AG04449 (cell line): ENCODE measurements at places on chromosomes 3 and 15.

GRCh38 chr15:65885668-65886218 is 16.5 kb downstream of the RAB11A start:
- no peak for DNase-seq

DNA sequence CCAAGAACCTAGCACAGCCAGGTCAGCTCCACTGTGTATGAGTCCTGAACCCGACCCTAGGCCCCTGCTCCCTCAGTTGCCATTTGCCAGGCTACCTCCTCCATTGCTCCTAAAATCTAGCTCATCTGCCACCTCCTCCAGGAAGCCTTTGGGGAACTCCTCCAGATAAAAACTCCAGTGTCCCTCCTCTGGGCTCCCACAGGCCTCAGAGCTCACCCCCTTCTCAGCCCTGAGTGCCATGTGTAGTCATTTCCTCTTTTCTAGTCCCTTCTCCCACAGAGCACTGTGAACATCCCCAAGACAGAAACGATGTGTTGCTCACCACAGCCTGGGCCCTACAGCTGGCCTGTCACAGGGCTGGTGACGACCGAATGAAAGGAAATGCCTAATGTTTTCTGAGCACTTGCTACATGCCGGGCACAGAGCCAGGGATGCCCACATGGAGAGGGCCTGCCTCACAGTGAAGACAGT is 61.0 kb downstream of the IQSEC1 start:
- no peak for DNase-seq

DNA sequence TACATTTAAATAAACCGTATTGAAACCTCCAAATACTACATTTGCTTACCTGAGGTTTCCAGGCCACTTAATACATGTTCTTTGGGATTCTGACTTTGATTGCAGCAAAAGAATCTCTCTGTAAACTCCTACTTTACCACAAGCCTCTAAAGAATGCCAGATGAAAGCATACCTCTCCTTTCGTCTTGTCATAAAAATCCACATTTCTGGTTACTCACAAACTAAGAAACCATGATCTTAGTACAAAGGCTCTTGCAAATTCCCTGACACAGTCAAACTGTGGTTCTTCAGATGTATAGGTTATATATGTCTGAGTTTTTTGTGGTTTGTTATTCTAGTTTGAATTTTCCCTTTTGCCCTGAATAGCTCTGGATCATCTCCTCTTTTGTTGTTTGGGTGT is 188.4 kb downstream of the RAP2B start:
- DNase-seq = peak; percentile 79

DNA sequence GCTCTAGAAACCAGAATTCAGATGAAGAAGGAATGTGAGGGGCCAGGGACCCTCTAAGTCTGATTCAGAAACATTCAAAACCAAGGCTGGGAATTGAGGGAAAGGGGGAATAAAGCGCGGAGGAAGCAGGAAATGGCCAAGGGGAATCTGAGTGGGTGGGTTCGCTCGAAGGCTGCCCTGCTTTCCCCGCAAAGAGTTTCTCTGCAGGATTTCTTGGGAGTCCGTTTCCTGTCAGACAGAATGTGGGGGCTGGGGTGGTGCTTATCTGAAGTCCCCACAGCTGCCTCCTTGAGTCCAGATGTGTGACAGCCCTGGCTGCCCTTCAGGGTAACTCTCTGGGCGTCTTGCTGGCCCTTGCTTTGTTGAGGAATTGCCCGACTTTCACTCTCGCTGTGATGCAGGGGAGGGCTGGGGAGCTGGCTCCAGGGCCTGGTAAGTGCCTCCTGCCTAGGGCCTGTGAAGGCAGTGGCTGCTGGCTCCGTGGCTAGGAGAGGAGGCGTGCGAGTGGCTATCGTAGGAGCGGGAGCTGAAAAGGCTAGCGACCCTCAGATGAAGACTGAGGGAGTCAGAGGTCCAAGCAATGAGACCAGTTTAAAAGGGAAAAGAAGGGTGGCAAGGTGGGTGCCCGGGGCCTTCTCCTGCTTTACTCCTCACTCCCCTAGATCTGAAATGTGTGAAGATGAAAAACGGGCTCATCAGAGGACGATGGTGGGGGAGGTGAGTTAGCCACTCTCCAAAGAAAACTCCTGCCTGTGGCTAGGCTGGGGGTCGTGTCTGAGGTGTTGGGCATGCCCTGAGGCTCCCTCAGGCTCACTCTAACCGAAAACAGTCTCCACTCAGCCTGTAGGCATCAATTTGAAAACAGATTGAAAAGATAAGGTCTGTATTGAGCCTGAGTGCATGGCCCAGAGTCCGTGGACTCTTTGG is 143.9 kb upstream of the UMPS start:
- DNase-seq = no peak

DNA sequence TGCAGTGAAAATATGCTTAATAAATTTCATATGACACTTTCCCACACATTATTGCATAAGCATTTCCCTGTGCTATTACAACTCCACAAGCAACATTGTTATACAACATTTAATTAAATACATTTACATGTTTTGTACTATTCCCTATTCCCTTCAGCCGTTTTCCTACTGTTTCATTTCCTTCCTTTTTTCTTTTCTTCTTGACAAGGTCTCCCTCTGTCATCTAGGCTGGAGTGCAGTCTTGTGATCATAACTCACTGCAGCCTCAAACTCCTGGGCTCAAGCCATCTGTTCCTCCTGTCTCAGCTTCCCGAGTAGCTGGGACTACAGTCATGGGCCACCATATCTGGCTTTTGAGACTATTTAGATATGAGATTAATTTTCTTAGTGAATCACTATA is 254.7 kb downstream of the NFKBIZ start:
- DNase-seq = no peak

- no peak for DNase-seq
These were observed 1.2 kb downstream of the SETD2 start for GRCh38 chr3:47162697-47163168.

- DNase-seq = no peak
These were observed 305.3 kb downstream of the EPHB1 start for GRCh38 chr3:135100366-135100765.

- no peak for DNase-seq
These were observed 2.7 kb downstream of the FOXP1 start for GRCh38 chr3:71580636-71581456.

GRCh38 chr15:25741256-25741580 is 121.9 kb downstream of the ATP10A start:
- DNase-seq = no peak

- DNase-seq = no peak
These were observed 122.6 kb downstream of the CNTN3 start for GRCh38 chr3:74491874-74492273.

DNA sequence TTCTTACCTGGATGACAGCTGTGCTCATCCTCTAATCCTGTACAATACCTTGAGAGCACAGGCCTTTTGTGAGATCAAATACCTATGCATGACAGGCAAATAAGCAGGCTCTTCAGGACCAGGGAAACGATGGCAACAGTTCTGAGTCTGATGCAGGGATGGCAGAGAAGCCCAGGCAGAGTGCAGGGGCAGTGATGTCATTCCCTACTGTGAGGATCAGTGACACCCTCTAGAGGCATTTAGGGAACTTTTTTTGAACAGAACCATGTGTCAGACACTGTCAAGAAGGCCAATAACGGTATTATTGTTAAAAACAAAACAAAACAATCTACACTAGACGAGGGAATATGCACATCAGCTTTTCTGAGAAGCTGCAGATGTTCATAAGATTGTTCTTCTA is 314.8 kb upstream of the CTDSPL start:
- DNase-seq = no peak

GRCh38 chr15:46815765-46816164 is 901.5 kb upstream of the SEMA6D start:
- no peak for DNase-seq

DNA sequence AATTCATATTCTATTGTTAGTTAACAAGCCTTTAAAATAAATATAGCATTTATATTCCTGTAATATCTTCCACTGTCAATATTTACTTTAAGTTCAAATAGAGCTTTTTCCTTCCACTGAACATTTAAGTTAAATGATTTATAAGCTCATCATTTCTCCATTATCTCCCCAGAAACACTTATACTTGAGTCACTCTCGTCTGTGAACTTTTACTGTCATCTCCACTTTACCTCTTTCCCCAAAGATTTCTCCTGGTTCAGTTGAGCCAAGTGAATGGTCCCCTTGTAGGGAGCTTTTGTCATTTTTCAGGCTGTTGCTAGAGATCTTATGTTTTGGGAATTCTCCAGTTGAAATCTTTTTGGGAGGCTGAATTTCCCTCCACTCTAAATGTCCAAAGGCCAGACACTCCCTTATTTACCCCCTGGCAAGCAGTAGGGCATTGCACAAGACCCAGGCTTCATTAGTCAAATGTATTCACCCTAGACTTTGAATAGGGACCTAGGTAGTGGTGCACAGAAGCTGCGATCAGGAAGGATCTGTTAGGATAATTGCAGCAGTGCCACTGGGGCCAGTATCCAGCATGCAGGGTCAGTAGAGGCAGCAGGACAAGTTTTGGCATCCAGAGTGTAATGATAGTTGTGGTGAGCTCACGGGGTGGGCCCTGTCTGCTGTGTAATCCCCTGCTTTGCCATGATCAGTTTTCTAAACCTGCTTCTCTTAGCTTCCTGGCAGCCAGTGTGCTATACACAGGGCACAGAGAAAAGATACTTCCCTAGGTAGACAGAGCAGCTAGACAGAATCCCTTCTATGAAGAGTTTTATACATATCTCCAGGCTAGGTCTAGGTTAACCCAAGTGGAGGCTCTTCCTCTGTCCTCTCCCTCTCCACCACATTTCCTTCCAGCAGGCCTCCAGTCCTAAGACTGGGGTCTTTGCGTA is 356.5 kb upstream of the SLCO3A1 start:
- no peak for DNase-seq

GRCh38 chr3:151321526-151321925 is 4.9 kb upstream of the GPR87 start:
- no peak for DNase-seq

GRCh38 chr3:16102905-16103364 is 71.5 kb upstream of the GALNT15 start:
- peak; percentile 88 for DNase-seq

DNA sequence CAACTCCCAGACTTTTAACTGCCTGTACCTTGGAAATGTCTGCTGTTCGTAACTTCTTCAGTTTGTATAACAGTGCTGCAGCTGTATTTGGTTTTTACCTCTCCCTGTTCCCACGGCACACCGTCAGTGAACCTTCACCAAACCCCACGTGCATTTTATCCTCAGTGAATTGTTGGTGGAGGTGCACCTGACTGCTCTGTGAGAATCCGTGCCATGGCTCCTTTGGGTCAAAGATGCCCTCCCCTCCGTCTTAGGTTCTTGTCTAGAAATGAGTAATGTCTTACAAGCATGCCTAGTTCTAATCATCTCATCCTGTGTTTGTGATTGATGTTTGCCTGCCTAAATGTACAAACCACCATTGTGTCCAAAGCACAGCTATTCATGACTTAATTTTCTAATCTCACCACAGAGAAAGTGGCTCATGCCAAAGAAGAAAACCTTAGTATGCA is 28.2 kb downstream of the TPM1 start:
- no peak for DNase-seq

- DNase-seq = no peak
These were observed 139.7 kb upstream of the BNIP2 start for GRCh38 chr15:59828861-59829260.

DNA sequence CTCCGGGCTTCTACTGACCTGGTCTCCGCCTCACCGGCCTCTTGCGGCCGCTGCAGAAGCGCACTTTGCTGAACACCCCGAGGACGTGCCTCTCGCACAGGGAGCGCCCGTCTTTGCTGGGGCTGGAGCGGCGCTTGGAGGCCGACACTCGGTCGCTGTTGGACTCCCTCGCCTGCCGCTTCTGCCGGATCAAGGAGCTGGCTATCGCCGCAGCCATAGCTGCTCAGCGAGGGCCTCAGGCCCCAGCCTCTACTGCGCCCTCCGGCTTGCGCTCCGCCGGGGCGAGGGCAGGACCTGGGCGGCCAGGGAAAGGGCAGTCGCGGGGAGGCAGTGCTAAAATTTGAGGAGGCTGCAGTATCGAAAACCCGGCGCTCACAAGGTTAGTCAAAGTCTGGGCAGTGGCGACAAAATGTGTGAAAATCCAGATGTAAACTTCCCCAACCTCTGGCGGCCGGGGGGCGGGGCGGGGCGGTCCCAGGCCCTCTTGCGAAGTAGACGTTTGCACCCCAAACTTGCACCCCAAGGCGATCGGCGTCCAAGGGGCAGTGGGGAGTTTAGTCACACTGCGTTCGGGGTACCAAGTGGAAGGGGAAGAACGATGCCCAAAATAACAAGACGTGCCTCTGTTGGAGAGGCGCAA is 319.2 kb downstream of the FGF12 start:
- no peak for DNase-seq

GRCh38 chr3:159189994-159190669 is 388.3 kb downstream of the MFSD1 start:
- DNase-seq = peak; percentile 16

DNA sequence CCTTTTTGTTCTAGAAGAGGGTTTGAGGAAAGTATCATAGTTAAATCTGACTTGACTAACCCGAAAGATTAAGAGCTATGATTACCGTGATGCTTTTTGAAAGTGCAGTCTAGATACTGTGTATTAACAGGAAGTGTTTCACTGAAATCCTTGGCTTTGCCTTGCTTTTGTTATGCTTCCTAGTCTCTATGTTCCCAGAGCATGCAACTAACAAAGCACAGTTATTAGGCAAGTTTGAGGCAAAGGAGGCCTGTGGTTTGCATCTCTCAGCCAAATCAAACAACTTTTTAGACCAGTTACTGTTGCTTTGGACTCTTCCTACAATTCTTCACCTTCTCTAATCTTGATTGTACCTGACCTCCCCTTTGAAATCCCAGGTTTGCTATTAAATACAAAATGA is 3.9 kb downstream of the LXN start:
- DNase-seq = peak; percentile 17

DNA sequence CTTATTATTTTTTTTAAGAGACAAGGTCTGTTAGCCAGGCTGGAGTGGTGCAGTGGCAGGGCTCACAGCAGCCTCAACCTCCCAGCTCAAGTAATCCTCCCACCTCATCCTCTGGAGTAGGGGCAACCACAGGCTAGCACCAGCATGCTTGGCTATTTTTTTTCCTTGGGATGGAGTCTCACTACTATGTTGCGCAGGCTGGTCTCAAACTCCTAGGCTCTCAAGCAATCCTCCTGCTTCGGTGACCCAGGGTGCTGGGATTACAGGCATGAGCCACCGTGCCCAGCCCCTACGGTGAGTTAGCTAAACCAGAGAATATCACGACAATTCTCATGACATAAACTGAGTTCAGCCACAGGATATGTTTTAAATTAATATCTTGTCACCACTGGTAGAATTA is 2.0 kb downstream of the DCUN1D1 start:
- DNase-seq = no peak

DNA sequence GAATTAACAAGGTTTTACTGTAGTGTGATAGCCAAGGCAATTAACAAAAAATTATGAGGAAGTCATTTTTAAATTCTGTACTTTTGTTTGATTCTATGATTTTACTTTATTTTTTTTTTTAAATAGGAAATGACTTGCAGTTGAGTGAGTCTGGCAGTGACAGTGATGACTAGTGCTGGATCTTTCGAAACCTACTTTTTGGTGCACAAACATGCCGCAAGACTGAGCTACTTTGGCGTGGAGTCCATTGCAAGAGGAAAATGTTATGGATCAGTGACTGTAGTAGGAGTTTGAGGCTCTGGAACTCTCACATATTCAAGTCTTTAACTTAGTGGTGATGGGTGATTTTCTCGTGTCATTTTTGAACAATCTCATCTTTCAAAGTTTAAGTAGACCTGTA is 11.6 kb downstream of the EAF1 start:
- no peak for DNase-seq
